Hepatic stellate cell (primary cell): ENCODE measurements at places on chromosomes 2 and 18.

DNA sequence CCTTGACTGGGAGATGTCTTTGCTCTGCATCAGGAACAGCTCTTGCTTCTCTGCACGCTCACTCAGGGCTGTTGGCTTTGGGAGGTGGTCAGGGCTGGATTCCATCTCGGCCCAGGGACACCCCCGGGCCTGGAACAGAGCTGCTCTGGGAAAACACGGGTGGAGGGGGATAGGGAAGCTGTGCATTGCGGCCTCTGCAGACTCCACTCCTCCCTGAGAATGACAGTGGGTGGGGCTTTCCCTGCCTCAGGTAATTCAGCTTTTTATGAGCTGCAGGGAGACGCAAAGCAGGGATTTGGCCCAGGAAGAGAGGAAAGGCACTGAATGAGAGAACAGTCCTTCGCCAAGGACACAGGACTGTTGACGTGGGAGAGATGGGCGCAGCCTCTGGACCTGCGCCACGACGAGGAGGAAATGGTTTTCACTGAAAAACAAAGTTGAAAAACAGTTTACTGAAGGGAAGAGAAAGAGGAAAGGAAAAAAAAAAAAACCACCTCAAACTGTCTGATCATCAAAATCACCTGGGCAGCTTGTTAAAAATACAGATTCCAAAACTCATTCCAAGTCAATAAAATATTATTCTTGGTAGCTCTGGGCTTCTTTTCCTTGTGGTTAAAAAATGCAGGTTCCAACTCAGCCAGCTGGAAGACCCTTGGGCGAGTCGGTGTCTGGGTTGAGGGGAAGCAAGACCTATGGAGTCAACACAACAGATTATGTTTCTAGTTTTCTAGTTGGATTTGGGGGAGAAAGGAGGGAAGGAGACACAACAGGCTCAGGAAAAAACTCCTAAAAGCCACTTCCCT is 194.0 kb downstream of the ZFP36L2 start:
- DNase-seq, result no peak

- DNase-seq, result peak; percentile 5
These were observed 210.6 kb downstream of the BABAM2 start for GRCh38 chr2:28101123-28101522.

GRCh38 chr2:120620025-120620793 is 115.5 kb upstream of the GLI2 start:
- no peak for DNase-seq

DNA sequence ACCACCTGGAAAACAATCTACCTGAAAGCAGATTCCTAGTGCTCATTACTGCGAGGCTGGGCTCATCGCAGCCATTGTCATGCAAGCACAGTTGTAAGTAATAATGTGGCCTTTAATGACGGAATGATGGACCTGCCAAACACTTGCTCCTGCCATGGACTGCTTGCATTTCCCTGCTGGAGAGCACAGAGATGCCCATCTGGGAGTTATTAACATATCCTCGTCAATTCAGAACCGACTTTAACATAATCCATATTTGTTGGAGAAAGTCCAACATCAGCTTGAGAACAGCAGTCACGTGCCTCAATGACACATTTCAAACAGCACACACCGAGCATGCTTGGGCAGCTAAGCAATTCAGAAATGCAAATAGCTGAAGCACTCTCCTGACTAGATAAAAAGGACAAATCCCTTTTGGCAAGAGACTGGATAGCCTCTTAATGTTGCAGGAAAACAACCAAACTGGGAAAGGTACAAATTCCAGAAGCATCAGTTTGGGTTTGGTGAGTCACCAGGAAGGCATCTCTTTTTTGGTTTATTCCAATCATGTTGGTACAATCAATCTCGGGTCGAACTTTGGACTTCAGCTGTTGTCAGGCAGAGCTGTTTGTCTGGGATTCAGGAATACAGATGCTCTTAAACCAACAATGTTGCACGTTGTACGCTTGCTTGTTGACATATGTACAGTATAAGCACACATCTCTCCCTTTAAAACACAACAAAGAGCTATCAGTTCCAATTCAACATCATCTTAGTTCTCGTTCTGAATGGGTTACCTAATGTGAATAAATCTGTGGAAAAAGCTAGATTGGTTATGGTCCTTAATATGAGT is 395.8 kb downstream of the LNPK start:
- DNase-seq, result no peak

- no peak for DNase-seq
These were observed 7.8 kb upstream of the NARS1 start for GRCh38 chr18:57629422-57629821.

GRCh38 chr2:118883792-118884191 is 36.3 kb upstream of the EN1 start:
- DNase-seq, result no peak

GRCh38 chr2:191266201-191266600 is 21.0 kb downstream of the MYO1B start:
- no peak for DNase-seq

GRCh38 chr2:8893474-8893873 is 56.1 kb upstream of the KIDINS220 start:
- DNase-seq, result no peak
